ENCODE measurements at places on chromosomes 6 and 20.

GRCh38 chr6:149896491-149896890 is 1.4 kb downstream of the RAET1E start:
- no peak for DNase-seq

- DNase-seq: no peak
These were observed 2.4 kb upstream of the PYGB start for GRCh38 chr20:25245461-25245860.

DNA sequence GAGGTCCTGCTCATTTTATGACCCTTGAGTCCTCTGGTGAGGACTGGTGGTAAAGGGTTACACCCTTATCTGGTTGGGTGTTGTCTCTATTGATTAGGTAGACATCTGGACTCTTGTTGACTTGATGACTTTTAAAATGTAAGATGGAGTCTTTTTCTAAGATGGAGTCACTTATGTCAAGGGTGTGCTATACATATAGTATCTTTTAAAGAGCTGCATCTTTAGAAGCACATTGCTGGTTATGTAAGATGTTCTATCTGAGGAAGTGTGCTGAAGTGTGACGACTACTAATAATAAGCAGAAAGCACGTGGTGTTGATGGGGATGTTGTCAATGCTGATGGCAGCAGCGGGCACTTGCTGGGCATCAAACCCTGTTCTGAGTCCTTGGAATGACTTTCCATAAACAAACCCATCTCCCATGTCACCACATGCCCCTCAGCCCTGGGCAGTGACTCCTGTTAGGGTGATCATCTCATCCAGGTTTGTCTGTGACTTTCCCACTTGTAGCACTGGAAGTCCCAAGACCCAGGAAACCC is 229.6 kb downstream of the EYA2 start:
- DNase-seq: no peak

GRCh38 chr20:35735826-35736470 is 6.1 kb downstream of the RBM39 start:
- DNase-seq: no peak

DNA sequence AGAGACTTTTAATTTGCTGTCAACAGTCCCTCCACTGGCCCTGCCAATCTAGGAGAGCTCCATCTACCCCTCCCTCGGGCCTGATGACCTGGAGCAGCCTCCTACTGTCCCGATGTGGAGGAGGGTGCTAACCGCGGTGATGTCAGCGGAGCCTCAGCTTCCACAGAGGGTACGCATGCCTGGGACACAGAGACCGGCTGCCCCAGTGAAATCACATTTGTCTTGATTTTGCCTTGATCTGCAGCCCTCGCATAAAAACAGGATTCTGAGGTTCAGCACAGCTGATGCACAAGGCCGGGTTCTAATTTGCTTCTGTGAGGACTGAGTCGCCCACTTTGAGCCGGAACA is 77.6 kb downstream of the STK35 start:
- no peak for DNase-seq

DNA sequence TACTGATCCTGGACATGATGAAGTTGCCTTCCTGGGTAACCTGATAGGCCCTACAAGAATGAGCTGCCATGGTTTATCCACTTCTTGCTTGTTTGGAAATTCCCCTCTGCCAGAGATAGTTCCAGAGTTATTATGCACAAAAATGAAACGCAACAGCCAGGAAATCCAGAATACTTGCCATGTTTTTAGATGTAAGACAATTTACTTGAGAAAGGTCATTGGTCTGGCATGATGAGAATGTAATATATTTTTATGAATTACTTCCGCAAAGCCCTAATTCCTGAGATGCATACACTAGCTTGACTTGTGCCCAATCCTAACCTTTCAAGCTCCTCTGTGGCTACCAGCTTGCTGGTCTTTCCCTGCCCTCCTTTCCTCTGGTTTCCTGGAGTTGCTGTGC is 27.9 kb upstream of the NT5E start:
- DNase-seq: no peak

- no peak for DNase-seq
These were observed 10.0 kb upstream of the ARMC2 start for GRCh38 chr6:108838101-108838717.

GRCh38 chr20:46053416-46053815 is 24.4 kb downstream of the SLC12A5 start:
- DNase-seq: no peak

DNA sequence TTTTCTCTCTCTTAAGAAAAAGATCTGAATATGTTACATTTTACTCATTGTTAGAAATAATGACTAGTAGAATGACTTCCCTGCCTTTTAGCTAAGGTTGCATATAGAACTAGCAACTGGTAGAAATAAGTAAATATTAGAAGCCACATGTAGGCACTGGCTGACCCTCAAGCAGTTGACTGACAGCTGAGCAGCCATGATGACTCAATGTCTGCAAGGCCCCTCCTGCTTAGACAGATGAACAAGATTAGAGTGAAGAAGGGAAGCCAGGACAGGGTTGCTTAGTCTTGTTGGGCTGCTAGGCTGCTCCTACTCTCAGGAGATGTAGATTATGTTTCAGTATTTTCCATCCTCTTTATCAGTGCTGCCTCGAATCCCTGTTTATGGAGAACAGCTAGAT is 6.5 kb downstream of the MEP1A start:
- DNase-seq: no peak

DNA sequence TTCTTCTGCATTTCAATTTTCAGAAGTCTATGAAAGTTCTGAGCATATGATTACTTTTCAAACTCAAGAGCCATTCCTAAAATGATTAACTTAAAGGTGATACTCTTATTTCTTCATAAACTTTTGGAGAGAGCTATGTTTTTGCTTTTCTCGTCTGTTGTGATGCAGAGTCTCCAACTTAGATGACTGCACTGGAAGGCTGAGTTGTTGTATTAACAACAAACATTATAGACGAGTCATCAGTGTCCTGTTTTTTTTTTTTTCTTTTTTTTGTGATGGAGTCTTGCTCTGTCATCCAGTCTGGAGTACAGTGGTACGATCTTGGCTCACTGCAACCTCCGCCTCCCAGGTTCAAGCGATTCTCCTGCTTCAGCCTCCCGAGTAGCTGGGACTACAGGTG is 101.9 kb downstream of the CD109 start:
- DNase-seq: no peak

- DNase-seq: peak; percentile 27
These were observed 72.2 kb downstream of the RWDD2A start for GRCh38 chr6:83265384-83265783.

DNA sequence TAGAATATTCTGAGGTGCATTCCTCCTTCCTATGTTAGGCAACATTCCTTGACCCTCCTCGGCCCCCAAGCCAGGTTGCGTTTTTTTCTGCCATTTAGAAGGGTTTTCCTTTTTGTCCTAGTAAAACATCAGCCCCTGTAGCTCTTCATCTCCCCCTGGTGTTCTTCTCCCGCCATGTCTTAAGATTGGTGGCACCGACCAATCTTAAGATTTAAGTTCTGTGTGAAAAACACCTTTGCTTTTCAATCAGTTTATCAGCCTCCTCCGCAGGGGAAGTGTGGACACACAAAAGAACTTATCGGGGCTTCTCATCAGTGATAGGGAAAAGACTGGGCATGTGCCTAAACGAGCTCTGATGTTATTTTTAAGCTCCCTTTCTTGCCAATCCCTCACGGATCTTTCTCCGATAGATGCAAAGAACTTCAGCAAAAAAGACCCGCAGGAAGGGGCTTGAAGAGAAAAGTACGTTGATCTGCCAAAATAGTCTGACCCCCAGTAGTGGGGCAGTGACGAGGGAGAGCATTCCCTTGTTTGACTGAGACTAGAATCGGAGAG is 719 bp upstream of the EDN1 start:
- no peak for DNase-seq

GRCh38 chr6:166258854-166259276 is 49.3 kb downstream of the PRR18 start:
- DNase-seq: no peak
